ENCODE measurements at places on chromosomes 11 and 22. TPM values are rescaled to one million over a fixed set of nuclear protein-coding genes. Genes with fewer than 3 reads are reported as not detected.

Gene FOLH1
- 1.3 TPM for total RNA-seq

GRCh38 chr11:118198370-118198769, 21.9 kb upstream of the SCN2B start:
- DNase-seq = peak; percentile 69
- no peaks in the 10 kb centered on the region for H3K4me1 ChIP-seq
- no peak overlapping the region for H3K4me3 ChIP-seq

Gene TREH
- total RNA-seq = 1.0 TPM

Gene KCNJ4
- total RNA-seq = 0.13 TPM

- no peaks in the 10 kb centered on the region for H3K4me1 ChIP-seq
- H3K27ac ChIP-seq = no peak overlapping the region
- no peak for DNase-seq
- H3K27me3 ChIP-seq = peaks cover 4% of the 10 kb centered on the region
These were observed 4.5 kb upstream of the NEFH start for GRCh38 chr22:29475550-29475949.
